Cardiac ventricle fibroblast (primary cell): ENCODE measurements at places on chromosomes 11 and 22. TPM values are rescaled to one million over a fixed set of nuclear protein-coding genes. Genes with fewer than 3 reads are reported as not detected.

Gene SPI1
- not detected in 2 replicates for total RNA-seq

Gene C1QTNF5
- 28.5 and 36.9 TPM in 2 replicates for total RNA-seq

Gene IFITM10
- total RNA-seq = 0.44 and 1.6 TPM in 2 replicates

Gene ISX
- total RNA-seq = not detected in 2 replicates

Gene F2
- not detected in 2 replicates for total RNA-seq

Gene CCDC15
- 0.56 and 0.64 TPM in 2 replicates for total RNA-seq

Gene TEAD1
- total RNA-seq = 48.6 and 55.7 TPM in 2 replicates

Gene PNPLA5
- not detected in 2 replicates for total RNA-seq

Gene PRDM11
- 8.3 and 9.9 TPM in 2 replicates for total RNA-seq

Gene CCDC89
- total RNA-seq = 2.7 and 7.1 TPM in 2 replicates

Gene SCGB1D2
- total RNA-seq = not detected in 2 replicates

Gene CHRM1
- total RNA-seq = not detected in 2 replicates

Gene SNX32
- 3.4 and 3.9 TPM in 2 replicates for total RNA-seq

Gene OR2AG1
- not detected in 2 replicates for total RNA-seq

Gene TPBGL
- 1.2 and 1.8 TPM in 2 replicates for total RNA-seq

Gene TRMU
- 16.2 and 21.3 TPM in 2 replicates for total RNA-seq

Gene POU2F3
- total RNA-seq = not detected in 2 replicates

Gene FAM83F
- total RNA-seq = not detected in 2 replicates

Gene CYTH4
- total RNA-seq = 0.06 TPM in 1 of 2 replicates, not detected in the other
